ENCODE measurements at places on chromosomes 12 and 14.
A peak's percentile ranks its signal among the peaks of the same experiment; 100 is the strongest.

GRCh38 chr14:104723651-104724406 is at the start of gene ADSS1:
TSS of gene ADSS1 (plus strand) at chr14:104724229. CDS start at chr14:104724271, 42 bp downstream.
- peak; percentile 64 for DNase-seq

GRCh38 chr12:117921929-117922777 is 46.6 kb downstream of the KSR2 start:
- DNase-seq: no peak

DNA sequence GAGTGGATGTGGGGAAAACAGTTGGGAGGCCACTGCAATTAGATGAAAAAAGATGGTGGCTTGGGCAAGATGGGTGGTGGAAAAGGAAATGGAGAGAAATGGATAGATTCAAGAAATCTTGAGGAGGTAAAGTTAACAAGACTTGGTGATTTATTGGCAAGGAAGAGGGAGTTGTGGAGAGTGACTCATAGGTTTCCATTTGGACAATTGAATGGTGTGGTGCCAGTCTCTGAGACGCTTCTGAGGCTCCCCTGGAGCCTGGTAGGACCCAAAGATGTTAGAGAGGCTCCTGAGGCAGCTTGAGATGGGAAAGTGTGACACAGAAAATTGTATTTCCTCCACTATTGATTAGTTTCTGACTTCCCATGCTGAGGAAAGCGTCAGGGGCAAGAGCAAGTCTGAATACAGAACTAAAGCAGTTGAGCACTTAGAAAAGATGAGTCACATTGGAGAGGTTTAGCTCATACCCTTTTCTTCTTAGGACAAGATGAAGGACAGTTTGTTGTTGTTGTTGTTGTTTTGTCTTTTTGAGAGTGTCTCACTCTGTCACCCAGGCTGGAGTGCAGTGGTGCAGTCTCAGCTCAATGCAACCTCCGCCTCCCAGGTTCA is 4.5 kb downstream of the PRPF40B start:
- no peak for DNase-seq

- no peak for DNase-seq
Measured at GRCh38 chr12:130829391-130830245, 9.4 kb downstream of the STX2 start.

DNA sequence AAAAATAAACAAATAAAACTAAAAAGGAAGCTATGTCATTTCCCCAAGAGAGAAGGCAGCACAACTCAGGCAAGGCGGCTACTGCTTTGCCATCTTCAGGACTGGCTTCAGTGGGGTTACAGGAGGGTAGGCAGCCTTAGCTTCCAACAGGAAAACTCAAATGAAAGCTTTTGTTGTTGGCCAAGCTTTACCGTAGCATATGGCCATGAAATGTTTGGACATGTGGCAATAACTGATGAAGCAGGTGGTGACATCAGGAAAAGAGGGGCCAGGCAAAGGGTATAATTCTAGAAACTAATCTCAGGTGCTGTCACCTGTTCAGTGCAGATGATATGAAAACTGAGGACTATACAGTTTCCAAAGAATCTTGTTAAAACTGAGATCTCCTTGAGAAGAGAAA is 22.8 kb upstream of the NPFF start:
- DNase-seq: no peak

DNA sequence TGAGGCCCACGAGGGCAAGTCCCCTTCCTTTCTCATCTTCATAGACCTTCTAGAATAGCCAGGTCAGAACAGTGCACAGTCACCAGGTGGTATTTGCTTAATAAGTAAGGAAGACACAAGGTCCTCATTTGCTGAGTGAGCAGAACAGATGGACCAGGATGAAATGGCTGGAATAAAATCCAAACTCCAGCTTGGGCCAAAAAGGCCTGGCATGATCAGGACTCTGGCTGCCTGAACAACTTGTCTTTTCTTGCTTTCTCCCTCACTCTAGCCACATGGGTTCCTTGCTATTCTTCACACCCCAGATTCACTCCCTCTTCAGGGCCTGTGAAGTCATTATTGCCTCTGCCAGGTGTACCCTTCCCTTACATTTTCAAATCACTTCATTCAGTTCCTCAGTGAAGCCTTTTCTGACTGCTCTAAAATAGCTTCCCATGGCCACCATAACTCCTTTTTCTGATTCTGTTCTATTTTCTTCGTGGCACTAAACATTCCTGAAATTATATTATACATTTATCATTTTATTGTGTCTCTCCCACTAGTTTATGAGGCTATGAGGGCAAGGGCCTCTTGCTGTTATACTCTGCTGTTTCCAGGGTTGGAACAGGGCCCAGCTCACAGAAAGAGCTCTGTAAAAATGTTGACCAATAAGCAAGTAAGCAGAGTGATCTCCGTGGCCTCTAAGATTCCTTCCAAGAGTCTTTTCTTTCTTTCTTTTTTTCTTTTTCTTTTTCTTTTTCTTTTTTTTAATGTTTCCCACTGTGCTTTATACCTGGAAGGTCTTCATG is 150.8 kb downstream of the TTC8 start:
- DNase-seq: no peak

DNA sequence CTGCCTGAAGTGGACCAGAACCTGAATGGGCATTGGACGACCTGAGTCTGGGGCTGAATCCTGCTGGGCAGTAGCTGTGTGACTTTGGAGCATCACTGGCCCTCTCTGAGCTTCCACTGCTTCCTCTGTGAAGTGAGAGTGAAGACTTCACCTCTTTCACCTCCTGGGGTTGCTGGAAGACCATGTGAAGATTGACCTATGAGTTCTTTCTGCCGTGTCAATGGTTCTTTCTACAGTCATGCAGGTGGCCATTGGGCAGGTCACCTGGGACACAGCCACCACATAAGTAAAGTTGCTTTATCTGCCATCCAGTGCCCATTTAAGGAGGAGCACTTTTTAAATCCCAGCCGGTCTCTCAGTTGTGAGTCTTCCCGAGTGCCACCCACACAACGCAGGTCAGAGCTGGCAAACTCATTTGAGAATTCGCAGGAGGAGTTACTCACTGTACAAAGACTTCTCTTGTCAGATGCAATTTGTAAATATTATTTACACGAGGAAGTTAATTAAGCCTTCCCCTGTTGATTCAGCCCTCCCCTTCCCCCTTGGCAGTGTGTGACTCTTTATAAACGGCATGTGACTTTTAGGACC is 74.8 kb upstream of the TCL1B start:
- DNase-seq: no peak

- DNase-seq: no peak
Measured at GRCh38 chr12:65537978-65538377, 259.5 kb downstream of the MSRB3 start.

- no peak for DNase-seq
Measured at GRCh38 chr12:131418121-131418520, 292.8 kb upstream of the SFSWAP start.

DNA sequence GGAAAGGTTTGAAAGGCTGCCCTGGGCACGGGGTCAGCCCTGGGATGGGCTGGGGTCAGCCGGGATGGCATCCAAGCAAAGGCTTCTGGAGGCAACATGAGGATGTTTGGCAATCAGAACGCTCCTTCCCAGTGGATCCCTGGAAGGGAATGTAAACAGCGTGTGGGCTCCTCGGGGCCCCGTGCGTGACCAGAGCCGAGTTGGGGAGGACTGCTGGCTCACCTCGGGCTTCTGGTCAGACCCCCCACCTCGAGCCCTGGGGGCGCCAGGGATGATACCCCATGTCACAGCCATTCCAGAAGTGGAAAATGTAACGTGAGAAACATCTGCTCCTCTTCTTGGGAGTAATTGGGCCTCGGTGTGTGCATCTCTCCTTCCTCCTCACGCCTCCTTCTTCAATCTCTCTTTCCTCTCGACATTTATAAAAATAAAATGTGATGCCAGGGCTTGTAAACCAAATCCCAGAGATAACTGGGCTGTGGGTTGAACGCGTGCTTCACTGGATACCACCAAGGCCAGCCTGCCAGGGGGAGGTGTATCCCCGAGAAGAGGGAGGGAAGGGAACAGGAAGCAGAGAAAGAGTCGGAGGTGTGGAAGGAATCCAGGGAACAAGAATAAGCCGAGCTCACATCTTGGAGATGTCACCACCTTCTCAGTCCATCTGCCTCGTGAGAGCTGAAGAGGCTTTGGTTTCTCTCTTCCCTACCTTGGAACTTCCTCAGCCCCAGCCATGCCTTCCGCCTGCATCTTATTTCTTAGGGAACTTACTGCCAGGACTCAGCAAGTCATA is 144.8 kb downstream of the NUAK1 start:
- DNase-seq: no peak

DNA sequence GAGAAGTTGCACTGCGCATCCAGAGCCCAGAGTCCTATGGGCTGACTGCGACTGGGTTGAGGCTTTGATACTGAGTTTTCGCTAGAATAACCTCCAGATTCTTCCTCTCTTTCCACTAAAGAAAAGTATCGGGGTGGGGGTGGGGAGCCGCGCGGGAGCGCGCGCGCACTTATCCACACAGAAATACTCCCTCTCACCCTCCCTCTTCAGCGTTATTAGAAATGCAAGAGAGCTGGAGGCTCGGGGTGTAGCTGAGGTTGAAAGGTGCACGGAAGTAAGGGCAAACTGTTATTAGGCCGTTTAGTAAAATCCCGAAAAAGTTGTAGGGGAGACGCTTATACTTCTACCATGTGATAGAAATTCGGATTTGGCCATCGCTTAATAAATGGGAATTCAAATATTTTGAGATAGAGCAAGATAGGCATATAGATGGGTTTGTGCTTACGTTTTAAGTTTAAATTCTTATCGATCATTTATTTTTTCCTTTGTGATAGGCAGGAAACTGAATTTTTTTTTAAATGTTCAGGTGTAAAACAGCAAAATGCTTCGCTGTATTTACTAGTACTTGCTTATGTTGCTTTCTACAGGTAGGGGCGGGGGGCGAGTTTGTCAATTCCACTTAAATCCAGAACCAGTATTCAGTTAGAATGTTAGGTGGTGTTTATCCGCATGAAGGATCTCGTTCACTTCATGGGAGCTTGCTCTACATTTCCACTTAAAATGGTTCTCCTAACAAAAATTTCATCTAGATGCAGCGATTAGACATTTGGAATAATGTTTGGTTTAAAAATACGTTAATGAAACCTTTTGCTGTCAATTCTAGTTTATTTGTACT is 1.1 kb downstream of the ARHGAP5 start:
- peak; percentile 64 for DNase-seq

GRCh38 chr12:103241184-103241583 is 254.6 kb downstream of the C12orf42 start:
- DNase-seq: no peak

- no peak for DNase-seq
Measured at GRCh38 chr12:90062799-90063198, 354.2 kb upstream of the ATP2B1 start.

DNA sequence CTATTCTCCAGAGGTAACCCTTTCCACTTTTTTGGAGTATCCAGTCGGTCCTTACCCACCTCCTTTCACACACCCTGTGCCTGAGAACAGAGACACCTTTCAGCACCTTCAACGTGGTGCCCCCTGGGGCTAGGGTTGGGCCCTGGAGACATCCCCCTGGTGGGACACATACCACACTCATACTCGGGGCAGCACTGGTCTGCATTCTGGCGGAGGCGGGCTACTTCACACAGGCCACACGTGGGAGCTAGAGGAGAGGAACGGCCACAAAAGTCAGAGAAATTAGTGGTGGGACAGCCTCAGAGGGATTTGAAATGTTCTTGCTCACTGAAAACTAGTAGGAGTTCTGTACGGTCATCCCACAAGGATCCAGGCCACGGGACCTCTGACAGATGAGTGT is 39.8 kb upstream of the ANO2 start:
- no peak for DNase-seq

DNA sequence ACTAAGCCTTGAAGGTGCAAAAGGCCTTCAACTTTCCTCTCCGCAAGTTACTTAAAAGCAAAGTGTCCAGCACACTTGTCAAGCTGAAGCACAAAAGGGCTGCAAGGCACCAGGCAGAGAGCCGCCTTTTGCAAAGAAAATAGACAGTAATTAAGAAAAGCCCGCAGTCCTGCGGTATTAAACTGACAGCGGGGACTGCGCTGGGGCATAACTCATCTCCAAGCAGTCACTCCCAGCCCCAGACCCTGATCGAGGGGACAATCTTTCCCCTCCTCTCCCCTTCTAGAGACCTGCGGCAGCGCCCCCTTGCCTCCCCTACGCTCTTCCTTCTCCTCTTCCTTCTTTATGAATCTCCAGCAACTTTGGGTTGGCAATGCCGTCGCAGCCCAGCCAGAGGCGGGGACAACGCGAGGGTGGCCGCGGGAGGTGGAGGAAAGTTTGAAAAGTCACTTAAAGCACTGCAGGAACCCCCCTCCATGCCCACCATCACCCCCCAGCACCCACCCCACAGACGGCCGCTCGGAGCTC is 200.9 kb upstream of the CAND1 start:
- DNase-seq: no peak

DNA sequence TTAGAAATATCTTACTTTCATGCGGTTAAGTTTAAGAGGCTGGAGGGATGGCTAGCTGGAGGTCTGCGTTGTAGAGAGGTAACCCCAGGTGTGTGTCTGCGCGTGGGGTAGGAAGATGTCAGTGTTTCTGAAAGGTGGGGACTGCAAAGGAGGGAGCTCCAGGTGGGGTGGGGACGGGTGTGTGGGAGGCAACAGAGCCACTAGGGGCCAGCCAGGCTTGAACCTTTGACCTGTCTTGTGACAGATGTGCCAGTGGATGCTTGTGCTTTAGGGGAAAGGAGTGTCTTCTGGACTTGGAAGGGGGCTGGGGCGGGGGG is 841 bp downstream of the GLI1 start:
- DNase-seq: no peak

- peak; percentile 41 for DNase-seq
Measured at GRCh38 chr12:112342587-112342986, 39.6 kb downstream of the HECTD4 start.

- no peak for DNase-seq
Measured at GRCh38 chr14:29528889-29529288, 398.8 kb downstream of the PRKD1 start.

DNA sequence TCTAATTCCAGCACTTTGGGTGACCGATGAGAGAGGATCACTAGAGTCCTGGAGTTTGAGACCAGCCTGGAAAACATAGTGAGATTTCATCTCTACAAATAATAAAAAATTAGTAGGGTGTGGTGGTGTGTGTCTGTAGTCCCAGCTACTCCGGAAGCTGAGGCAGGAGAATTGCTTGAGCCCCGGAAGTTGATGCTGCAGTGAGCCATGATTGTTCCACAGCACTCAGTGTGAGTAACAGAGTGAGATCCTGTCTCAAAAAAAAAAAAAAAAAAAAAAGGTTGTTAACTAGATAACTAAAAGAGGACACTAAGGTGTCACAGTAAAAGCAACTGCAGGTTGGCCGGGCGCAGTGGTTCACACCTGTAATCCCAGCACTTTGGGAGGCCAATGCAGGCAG is 121.3 kb upstream of the MAX start:
- DNase-seq: no peak

GRCh38 chr12:27542628-27543027 is 18.6 kb downstream of the PPFIBP1 start:
- no peak for DNase-seq

DNA sequence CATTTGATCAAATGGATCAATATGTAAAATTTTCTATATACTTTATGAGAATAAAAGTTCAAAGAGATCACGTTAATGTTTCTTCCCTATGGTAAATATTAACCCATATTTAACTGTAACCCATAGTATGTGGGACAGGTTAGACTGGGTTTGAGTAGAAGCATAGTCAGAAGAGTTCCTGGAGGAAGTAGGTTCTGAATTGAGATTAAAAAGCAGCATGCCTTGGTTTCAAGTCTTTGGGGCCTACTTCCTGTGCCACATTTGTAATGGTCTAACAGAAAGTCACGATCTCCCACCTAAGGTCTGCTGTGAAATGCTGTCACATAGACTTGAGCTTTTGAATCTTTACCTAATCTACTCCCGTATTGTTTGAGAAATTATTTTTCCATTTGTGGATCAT is 63.8 kb downstream of the FIGNL2 start:
- no peak for DNase-seq

- no peak for DNase-seq
Measured at GRCh38 chr14:51929910-51930682, 59.2 kb upstream of the RTRAF start.

GRCh38 chr12:104458694-104459367 is 2.1 kb downstream of the CHST11 start:
- DNase-seq: peak; percentile 30
